Hematopoietic multipotent progenitor cell treated with erythropoietin and hydrocortisone succinate and interleukin-3 and kit ligand, for 6 days (in vitro differentiated cells): ENCODE measurements at places on chromosomes 5 and 9.
A peak's percentile ranks its signal among the peaks of the same experiment; 100 is the strongest.

GRCh38 chr9:130114741-130115140 lies 57.5 kb upstream of the NCS1 start:
- peak; percentile 40 for DNase-seq

DNA sequence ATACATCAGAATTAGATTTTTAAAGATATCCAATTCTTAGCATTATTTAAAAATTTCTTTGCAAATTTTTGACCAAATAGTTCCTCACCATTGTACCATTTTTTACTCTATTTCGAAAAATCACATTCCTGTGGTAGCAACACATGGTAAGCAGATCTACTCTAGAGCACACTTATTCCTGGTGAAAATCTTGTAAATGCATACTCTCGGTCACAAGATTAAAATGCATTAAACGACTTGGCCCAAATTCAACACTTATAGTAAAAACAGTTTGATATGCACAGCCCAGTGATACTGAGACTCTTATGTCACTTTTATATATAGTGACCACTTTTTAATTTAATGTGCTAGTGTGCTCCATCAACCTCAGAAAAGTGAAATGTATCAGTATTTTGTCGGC lies 208.8 kb upstream of the TARS1 start:
- no peak for DNase-seq

GRCh38 chr5:79235261-79235633 lies 684 bp upstream of the JMY start:
- DNase-seq, result peak; percentile 35

- DNase-seq, result no peak
These were observed 57.1 kb downstream of the SLIT3 start for GRCh38 chr5:169243651-169244422.

DNA sequence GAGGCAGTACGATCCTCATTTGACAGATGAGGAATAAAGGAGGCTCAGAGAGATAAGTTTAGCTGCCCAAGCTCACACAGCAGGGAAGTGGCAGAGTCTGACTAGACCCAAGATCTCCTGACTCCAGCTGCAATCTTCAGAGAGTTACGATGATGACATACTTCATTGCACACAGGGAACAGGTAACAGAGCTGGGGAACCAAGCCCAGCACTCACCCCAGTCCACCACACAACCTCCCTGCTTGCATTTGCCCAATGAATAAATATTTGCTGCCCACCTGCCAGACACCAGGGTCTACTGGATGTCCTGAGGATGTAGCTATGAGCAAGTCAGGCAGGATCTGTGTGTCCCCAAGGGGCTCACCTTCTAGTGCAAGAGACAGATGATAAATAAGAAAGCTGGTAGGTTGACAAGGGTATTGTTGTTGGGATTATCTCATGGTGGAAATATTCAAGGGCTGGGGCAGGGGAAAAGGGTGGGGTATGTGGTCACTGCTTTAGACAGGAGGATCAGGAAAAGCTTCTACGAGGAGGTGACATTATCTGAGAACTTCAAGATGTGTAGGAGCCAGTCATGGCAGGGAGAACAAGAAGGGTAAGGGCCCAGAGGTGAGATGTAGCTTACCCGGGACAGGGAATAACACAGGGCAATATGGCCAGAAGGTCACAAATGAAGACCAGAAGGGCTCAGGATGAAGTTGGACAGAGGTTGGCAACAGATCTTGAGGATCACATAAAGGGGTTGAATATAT lies 28.6 kb upstream of the CPEB4 start:
- DNase-seq, result peak; percentile 46

GRCh38 chr5:33195431-33196165 lies 245.2 kb upstream of the TARS1 start:
- no peak for DNase-seq

- DNase-seq, result peak; percentile 60
These were observed 85.6 kb downstream of the DAB2IP start for GRCh38 chr9:121736934-121737462.

DNA sequence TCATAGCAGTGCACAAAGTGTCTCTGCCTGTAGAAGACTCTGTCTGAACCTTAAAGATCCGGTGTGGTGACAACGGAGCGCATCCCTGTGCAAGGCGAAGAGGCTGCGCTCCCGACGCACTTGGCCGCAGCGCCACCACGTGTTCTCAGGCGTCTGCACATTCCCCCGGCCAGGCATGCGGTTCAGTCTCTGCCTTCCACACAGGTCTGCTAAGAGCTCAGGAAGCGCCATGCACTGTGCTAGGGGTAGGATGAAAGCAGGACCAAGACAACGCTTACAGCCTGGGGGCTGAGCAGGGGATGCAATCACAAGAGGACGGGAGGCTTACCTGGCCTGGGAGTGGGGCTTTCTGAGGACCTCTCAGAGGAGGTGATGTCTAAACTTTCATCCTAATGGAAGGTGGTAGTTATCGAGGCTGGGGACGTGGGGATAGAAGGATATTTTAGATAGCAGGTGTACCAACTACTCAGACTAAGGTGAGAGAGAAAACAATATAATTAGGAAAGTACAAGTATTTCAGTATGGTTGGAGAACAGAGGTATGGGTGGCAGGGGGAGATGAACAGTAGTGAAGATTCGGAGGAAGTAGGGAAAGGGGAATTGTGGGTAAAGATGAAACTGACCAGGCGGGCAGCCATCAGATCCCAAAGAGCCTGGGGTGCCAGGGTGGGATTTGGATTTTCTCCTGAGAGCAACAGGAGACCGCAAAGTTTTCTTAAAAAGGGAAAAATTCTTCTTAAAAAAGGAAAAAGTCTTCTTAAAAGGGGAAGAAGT lies 13.3 kb downstream of the CAPSL start:
- peak; percentile 82 for DNase-seq

DNA sequence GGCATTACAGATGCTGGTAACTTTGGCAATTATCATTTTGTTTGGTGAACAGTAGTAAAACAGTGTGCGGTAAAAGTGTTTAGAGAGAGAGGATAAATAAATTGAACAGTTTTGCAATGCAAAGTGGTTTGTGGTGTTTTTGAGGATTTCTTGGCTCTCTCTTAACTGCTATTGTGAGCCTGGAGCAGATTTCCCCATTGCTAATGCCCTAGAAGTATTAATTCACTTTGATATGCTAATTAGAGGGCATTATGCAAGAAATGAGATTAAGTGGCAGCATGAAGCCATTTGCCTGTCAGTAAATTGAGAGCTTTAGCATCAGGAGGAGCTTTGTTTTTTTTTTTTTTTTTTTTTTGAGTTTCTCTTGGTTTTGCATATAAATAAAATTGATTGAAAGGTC lies 8.2 kb downstream of the PBX3 start:
- DNase-seq, result peak; percentile 41

- no peak for DNase-seq
These were observed 169.3 kb downstream of the SGCD start for GRCh38 chr5:156496291-156496690.

GRCh38 chr5:168472329-168472728 lies 13.9 kb upstream of the RARS1 start:
- DNase-seq, result no peak

DNA sequence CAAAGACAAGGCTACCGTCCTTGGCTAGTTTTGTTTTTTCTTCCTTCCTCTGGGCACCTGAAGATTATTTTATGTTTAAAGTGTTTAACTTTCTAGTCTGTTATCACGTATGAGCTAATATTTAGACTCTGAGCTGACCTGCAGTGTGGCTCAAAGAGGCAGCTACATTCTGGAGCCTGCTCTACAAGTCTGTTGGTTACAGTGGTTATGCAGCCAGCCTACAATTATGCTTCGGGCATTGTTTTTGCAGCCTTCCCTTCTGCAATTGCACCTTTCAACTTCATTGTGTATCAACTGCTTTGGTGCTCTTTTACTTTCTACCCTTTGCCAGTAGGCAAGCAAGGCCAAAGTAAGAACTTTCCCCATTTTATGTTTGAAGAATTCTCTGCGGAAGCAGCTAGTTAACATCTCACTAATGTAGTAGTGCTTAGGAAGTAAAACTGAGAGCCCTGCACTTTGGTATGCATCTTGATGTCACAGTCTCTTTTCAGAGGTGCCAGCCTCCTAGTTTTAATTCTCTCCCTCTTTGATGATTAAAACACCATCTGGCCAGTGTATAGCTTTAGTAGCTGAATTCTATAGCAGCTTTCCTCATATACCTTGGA lies 322.1 kb downstream of the FAM170A start:
- DNase-seq, result no peak

- DNase-seq, result no peak
These were observed 23.2 kb upstream of the LRRC14B start for GRCh38 chr5:167982-168660.

- peak; percentile 83 for DNase-seq
These were observed 15.2 kb downstream of the QSOX2 start for GRCh38 chr9:136230365-136230764.

DNA sequence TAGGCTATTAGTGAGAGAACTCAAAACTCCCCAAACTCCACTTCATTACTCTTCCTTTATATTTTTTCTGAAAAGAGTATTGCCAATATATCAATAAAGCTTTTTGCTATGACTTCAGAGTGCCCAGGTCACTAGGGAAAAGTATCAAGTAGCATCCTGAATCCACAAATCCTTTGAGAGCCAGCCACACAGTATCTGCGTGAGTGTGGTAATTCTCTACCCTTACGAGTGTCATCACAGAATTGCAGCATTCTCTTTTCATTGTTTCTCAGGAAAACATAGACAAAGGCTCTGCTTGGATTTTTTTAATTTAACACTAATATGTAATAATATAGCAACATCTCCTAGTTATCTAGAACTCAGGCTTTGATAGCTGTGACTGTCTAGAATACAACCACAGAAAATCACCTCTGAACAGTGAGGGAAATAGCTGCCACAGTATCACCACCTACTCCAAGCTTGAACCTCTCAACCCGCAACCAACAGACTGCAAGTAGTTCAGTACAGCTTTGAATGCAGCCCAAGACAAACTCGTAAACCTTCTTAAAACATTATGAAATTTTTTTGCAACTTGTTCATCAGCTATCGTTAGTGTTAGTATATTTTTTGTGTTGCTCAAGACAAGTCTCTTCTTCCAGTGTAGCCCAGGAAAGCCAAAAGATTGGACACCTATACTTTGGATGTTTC lies 79.3 kb upstream of the CCDC152 start:
- DNase-seq, result no peak

GRCh38 chr5:20554001-20554400 lies 566.0 kb upstream of the CDH18 start:
- no peak for DNase-seq

GRCh38 chr9:137354845-137355760 lies 53.0 kb upstream of the NRARP start:
- DNase-seq, result no peak
